NCI-H524 treated with DMSO at 0.1 percent for 48 hours (cell line): ENCODE measurements at places on chromosomes 4 and X.

DNA sequence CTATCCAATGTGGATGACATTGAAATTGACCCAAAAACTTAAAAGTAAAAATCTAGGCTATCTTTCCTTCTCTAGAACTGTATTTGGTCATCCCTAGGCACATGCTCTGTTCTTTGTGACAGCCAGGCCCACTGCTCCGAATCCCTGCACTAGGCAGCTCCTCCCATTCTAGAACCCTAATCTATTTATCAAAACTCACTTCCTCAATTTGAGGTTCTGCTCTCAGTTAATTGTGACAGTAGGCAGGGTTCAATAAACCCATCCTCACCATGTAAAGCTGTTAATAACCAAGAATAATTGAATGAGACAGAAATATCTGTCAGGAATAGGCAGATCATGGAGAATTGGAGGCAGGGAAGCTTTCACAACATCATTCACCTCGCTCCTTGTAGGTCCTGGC, 51.9 kb upstream of the IRF2 start:
- no peak for DNase-seq

- peak; percentile 7 for DNase-seq
Measured at GRCh38 chr4:98467627-98468072, 190.8 kb downstream of the TSPAN5 start.

- no peak for DNase-seq
Measured at GRCh38 chr4:25760518-25761157, 102.2 kb downstream of the SEL1L3 start.

GRCh38 chr4:163598489-163598888, 104.0 kb downstream of the TMA16 start:
- DNase-seq, result no peak

DNA sequence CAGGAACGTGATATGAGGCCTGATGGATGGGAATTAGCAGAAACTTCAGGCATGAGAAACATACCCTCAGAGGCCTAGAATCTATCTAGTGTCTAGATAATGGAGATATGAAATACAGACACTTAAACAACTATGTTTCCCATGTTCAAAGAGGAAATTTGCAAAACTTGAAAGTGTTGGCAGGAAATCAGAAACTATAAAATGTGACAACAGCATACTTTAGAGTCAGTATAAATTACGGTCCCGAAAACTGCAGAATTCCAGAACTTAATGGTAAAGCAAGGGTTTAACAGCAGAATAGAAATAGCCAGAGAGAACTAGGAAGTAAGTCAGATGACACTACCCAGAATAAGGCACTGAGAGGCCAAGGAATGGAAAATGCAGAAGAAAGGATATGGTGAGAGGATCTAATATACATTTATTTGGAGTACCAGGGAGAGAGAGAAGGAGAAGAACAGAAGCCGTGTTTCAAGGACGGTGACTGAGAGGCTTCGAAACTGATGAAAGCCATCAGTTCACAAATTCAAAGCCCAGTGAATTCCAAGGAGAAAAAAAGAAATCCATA, 7.4 kb downstream of the HTT-AS start:
- DNase-seq, result no peak

GRCh38 chr4:72111863-72112262, 80.1 kb downstream of the NPFFR2 start:
- no peak for DNase-seq

- DNase-seq, result no peak
Measured at GRCh38 chr4:10671366-10671765, 13.2 kb downstream of the CLNK start.

- no peak for DNase-seq
Measured at GRCh38 chr4:155674669-155675071, 8.0 kb downstream of the GUCY1A1 start.

GRCh38 chr4:20490734-20491133, 209.5 kb upstream of the PACRGL start:
- DNase-seq, result no peak

GRCh38 chrX:80022363-80023031, 7.9 kb downstream of the TBX22 start:
- DNase-seq, result no peak

- no peak for DNase-seq
Measured at GRCh38 chrX:17359500-17359899, 15.5 kb upstream of the NHS start.

GRCh38 chr4:184293552-184293951, 75.9 kb upstream of the ENPP6 start:
- DNase-seq, result no peak

DNA sequence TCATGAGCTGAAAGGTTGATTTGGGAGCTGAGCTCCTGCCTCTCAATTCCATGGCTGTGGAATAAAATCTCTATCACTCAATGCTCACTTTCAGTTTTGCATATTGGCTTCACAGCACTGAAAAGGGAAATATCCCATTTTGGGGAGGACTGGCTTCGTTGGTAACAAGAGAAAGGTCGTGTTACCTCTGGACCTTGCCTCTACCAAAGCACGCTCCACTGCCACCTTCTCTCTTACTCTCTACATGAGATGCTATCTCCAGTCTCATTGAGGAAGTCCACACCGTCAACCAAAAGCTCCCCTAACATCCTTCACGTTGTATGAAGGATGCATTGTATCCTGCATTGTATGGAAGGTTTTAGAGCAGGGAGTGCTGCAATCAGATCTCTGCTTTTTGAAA, 195.0 kb upstream of the LDB2 start:
- no peak for DNase-seq

DNA sequence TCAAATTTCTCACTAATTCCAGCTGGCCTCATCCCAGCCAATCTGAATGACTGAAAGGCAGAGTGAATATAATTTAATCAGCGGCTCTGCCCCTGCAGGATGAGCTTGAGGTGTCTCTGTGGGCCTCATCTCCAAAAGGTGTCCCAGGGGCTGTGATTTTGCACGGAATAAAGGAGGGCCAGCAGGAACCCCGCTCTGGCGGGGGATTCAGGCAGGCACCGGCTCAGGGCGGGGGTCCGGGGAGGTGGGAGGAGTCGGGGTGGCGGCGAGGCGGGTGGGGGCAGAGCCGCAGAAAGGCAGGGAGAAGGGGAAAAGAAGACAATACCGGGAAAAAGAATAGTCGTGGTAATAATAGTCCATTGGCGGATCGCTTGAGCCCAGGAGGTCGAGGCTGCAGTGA, 16.0 kb upstream of the ERCC6L start:
- no peak for DNase-seq

DNA sequence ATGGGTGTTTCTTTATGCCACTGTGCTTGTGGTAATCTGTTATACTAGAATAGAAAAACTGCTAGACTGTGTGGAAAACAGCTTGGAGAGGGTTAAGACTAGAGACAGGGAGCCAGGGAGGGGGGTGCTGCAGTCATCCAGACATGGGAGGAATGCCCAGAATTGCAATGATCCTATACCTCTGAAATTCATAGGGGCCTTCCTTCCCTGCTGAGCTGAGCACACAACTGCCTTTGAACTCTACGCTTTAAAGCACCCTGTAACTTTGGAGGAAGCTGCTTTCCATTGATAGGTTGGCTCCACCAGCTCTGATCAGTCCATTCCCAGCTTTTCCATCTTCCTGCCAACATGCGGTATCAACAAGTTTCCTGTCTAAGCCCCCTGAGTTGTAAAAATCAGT, 155.9 kb upstream of the RASGEF1B start:
- DNase-seq, result no peak

DNA sequence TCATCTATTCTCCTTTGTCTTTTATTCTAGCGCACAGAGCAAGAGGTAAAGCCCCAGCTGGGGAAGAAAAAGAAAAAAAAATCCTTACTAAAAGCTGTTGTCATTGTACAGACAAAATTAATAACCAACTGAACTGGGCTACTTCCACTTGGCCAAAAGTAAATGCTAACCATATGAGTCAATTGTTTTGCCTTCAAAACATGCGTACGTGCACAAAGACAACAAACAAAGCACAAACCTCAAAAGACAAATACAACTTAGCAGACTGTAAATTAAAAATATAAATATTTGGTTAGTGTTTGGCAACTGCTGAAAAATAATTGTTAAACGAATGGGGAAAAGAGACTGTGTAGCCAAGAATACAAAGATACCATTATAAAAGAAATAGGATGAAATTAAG, 5.9 kb downstream of the EDA2R start:
- no peak for DNase-seq

DNA sequence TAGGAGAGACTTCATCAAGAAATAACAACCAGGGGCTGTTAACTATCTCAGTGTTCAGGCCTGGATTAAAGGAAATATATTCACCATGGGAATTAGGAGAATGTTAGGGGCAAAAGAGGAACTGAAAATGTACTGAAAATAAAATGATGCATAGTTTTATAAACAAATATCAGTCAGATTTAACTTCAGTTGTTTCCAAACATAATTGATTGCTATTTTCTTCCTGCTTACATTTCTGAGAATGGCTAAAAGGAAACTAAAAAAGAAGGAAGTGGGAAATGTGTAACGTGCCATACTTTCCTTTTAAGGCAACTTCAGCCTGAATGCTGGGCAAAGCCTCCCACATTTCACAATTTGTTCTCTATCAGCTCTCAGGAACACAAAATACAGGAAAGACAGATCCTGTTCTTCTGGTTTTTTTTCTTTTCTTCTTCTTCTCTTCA, 178.1 kb downstream of the MAML3 start:
- DNase-seq, result no peak

- DNase-seq, result no peak
Measured at GRCh38 chr4:1728061-1728980, 7.0 kb downstream of the TACC3 start.

DNA sequence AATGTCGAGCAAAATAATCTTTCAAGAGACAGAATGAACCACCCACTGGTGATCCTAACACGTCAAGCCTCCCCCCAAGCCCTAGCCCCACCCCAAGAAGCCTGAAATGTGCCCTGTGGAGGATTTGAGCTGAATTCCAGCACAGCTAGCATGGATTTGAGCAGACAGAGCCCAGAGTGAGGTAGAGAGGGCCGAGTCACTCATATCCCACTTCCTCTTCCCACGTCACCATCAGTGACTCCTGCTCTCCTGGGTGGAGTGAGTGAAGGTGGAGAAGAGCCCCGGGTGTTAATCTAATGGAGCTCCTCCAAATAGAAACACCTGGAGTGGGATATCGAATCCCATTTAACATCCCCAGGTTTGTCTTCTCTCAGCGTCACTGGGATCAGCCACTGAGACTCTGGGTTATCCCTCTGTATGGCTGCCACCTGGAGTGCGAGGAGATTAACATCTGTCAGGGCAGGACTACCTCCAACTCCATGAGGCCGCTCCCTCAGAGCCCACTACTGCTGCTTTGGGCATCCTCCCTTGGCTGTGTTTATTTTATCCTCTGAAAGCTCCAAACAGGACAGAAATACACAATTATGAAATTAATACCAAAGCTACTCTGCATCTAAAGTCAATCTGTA, 136.6 kb downstream of the NWD2 start:
- DNase-seq, result no peak

GRCh38 chrX:23993012-23993633, 33.9 kb downstream of the KLHL15 start:
- no peak for DNase-seq

DNA sequence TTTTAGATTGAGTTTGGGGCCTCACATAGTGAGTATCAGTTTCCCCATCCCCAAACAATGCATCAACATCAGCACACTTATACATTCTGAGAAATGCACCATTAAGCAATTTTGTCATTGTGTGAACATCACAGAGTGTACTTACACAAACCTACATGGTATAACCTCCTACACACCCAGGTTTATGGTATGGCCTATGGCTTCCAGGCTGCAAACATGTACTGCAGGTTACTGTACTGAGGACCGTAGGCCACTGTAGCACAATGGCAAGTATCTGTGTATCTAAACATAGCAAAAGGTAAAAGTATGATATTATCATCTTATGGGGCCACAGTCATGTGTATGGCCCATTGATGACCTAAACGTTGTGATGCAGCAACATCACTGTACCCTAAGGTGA, 7.7 kb downstream of the IRF2 start:
- no peak for DNase-seq

DNA sequence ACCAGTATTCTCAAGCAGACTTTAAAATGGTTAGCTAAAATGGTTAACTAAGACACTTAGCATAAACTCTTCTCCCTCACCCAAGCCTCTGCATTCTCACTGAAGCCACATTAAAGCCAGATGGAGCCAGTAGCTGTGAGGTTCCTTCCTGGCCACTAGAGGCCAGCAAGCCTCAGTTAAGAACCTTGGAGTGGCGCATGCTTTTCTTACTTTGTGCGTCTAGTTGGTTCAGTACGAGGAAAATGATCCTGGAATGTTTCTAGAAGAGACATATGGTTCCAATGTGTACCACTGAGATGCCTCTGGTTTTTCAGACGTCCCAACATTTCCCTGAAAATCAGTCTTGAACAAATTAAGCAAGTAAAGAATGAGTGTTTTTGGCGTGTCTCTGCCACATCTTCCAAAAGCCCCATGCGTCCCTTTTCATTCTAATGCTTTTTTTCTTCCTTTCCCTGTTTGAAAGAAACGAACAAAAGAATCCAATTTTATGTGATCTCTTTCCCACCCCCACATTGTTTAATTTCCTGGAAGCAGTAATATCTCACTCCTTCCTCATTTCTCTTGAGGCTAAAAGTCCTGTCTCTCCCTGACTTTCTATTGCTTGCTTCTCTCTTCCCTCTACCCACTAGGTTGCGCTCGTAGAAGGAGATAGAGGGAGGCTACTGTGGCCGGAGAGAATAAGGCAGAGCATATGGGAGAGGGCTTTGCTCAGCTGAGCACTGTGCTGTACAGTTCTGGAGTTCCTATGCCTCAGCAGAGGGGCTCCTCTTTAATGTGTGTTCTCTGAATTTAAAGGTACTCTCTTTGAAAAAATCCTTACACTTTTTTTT, 82.9 kb upstream of the TAB3 start:
- DNase-seq, result peak; percentile 15

GRCh38 chr4:11632025-11632424, 203.3 kb upstream of the HS3ST1 start:
- no peak for DNase-seq

- peak; percentile 3 for DNase-seq
Measured at GRCh38 chrX:141278306-141278705, 36.0 kb upstream of the SPANXC start.

DNA sequence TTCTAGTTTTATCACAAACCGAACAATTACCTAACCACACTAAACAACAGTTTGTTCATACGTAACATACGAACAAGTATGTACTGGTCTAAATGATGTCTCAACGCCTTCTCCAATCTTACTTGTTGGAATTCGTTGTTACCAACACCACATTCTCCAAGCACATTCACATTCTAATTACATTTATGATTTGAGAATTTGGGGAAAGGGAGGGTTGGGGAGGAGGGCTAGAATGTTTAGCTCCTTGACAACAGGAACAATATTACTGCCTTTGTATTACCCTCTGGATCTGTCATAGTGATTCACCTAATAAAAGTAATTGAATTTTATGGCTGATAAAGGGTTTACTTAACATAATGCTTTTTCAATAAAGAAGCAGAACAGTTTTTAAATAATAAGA, 24.4 kb downstream of the LCORL start:
- DNase-seq, result no peak

- peak; percentile 57 for DNase-seq
Measured at GRCh38 chr4:8084712-8085490, 73.7 kb downstream of the ABLIM2 start.
